ENCODE measurements at places on chromosomes 1 and 21.

DNA sequence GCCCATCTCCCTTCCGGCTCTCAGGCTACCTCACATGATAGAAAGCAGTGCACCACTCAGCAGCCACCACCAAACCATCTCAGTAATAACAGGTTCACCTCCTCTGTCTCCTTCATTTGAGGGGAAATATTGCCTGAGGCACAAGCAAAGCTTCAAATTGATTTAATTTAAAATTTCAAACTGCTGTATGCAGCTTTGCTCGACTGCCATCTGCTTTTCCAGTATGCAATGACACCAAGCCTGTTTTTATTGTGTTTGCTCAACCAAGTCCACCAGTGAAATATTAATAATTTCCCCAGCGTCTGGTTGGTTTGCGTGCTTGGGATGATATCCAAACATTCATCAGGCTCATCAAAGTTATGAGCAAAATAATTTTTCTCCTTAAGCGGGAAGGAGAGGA is 552.4 kb upstream of the DAB1 start:
- DNase-seq, result no peak

DNA sequence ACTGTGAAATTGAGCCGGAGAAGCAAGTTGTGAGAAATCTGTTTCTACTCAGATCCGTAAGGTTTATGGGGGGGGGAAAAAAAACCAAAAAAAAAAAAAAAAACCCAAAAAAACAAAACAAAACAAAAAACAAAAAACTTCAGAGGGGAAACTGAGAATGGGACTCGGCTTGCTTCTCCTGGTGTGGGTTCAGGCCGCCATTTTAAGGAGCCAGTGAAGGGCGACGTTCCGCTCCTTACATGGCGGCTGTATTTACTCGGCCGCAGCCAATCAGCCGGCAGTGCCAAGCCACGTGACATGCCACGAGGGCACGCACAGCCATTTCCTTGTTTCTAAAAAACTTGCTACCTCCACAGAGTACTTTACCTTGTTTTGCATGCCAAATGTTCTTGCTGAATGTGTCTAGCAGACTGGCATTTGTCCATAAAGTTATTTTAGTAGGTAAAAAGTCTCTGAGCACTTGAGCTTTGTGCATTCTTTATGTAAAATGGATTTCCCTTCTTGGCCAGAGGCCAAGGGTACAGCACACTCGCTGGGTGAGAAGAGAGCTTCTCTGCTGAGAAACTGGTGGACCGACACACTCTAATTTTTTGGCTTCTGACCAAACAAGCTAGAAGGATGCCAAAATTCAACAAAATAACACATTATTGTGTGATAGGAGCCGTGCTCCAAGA is 101.8 kb downstream of the NFIA start:
- DNase-seq, result no peak

DNA sequence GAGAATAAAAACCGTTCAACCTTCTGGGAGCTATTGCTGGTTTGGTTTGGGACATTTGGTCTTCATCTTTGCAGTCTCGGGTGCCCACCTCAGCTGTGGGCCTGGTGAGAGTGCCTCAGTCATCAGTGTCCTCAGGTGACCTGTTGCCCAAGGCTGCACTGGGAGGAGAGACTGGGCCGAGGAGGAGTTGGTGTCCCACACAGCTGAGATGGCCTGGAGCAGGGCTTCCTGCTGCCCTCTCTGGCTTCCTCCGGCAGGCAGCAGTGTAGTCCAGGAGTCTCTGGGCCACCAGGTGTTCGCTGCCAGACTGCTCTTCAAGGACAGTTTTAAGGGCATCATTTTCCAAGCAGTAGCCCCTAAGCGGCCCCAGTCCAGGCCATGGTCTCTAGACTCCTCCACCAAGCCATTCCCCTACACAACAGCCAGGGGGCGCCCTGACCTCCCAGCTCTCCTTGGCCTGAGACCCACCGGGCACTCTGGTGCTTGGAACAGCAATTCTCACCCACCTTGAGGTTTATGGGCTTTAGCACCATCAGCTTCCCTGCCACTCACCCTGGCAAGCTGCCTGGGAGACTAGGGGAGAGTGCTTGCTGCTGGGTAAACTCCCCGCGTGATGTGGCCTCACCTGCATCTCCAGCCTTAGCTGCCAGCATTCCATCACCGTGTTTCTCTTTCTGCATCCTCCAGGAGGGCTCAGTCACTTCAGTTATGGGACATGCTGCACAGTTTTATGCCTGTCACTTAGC is 9.1 kb upstream of the SYTL1 start:
- no peak for DNase-seq

DNA sequence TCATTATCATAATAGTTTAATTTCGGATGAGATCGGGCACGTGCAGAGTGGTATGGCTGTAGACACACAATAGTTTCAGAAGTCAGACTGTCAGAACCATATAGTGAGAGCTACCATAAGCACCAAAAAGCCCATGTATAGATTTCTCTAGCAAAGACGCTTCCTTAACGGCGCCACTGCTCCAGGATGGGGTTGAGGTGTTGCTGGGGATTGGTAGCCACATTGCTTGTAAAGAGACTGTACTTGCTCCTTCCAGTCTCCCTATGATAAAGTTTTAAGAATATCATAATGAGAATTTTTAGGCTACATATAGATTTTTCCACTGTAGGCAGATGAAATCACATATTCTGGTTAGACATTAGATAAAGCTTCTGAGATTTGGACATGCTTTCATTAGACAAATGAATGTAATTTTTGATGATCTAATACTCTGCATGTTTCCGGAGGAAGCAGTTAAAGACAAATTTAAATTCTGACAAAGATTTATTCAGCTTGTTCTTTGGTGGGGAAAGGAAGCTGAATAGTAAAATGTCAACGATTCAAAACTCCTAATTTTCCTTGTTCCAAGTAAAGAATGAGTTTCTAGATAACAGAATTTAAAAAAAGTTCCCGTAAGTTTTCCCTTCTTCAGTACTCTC is 77.7 kb downstream of the MAP3K7CL start:
- no peak for DNase-seq

DNA sequence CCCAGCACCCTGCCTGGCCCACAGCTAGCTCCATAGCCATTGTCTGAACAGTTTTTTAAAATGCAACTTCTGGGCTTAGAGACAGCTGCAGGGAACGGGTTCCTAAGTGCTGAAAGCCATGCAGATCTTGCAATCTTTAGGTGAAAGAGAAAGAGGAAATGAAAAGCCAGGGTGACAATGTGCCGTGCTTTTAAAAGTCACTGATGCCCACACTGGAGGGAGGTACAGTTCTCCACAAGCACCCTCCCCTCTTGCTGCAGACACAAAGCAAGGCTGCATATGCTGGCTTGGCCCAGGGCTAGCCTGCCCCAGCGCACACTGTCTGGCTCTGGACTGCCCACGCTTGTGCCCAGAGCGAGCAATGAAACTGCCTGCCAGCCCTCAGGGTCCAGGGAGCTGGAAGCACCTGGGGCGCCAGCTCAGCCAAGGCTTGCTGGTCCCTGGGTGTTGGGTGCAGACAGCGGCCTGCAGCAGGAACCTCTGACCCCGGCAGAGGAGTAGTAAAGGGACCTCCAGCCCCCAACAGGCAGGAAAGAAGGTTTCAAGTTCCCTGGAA is 70.4 kb downstream of the AJAP1 start:
- no peak for DNase-seq
